ENCODE measurements at places on chromosomes 7 and 10. TPM values are rescaled to one million over a fixed set of nuclear protein-coding genes. Genes with fewer than 3 reads are reported as not detected.

- DNase-seq = no peak
These were observed 166.5 kb upstream of the GNAI1 start for GRCh38 chr7:79968077-79968648.

HTR5A gene
- total RNA-seq = not detected

DNA sequence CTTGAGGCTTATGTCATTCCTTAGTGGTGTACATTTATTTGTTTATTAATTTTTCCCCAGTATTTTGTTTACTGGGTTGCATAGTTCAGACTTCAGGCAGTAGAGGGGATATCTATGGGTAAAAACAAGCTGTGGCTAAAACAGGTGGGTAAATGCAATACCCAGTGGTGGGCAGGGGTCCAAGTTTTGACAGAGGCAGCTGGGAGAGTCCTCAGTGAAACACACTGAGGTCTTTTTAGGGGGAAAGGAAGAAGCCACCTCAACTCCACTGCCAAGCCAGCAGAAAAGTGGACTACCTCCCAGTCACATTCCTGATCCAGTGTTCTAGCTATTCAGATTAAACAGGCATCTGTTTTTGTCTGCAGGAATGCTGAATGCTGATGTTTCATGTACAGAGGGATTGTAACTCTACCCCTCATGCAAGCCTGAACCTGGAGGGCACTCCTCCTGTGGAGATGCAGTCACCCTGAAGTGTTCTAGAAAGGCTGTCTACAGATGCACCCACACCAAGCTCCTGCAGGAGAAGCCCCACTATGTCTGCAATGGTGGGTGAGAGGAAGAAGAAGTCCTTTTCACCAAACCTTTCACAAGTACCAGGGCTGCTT, 757.8 kb downstream of the INHBA start:
- no peak for DNase-seq

CYP3A7 gene
- total RNA-seq = 0.82 TPM

- no peak for DNase-seq
These were observed 44.8 kb upstream of the FAM133B start for GRCh38 chr7:92634924-92635519.

RSPH10B gene
- total RNA-seq = not detected

PRSS37 gene
- total RNA-seq = not detected

DNA sequence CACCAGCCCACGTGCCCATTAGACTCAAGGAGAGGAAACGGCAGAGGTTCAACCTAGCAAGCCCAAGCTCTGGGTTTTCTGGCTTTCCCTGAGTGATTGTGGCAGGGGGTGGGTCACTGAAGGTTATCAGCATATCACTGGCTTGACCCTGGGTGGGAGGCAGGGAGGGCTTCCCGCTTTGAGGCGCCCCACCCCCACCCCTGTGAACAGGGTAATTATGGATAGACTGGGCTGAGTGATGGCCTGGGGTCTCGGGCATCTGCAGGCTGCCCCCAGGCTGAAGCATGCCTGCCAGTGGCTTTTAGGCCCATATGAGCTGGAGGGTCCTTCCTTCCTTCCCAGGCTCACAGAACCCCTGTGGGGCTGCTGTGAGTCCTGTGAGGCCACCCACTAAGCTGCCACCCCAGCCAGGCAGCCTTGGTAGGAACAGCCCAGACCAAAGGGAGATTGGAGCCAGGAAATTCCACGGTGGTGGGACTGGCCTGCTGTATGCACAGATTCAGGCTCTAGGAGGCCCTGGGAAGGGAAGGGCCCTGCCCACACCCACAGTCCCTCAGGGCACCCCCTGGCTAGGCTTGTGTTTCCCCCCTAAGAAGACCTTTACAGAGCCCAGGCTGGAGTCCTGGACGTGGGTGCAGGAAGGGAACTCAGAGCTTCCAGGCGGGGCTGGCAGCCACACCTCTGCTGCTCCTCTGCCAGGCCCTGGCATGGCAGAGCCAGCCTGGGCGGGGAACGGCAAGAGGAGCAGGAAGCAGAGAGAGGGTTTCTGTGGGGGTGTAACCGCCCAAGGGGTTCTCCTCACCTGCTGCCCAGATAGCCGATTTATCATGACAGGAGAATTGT, 33.1 kb downstream of the GPRIN2 start:
- peak; percentile 90 for DNase-seq

OR2A7 gene
- 16.2 TPM for total RNA-seq

GRCh38 chr7:42380401-42380800, 143.4 kb upstream of the GLI3 start:
- no peak for DNase-seq

- no peak for DNase-seq
These were observed 877.9 kb downstream of the KCNMA1 start for GRCh38 chr10:76759681-76760080.

SPDYE11 gene
- total RNA-seq = not detected

All from mucosa of descending colon (tissue), 3 donors.